ENCODE measurements at places on chromosomes 16 and 17.

DNA sequence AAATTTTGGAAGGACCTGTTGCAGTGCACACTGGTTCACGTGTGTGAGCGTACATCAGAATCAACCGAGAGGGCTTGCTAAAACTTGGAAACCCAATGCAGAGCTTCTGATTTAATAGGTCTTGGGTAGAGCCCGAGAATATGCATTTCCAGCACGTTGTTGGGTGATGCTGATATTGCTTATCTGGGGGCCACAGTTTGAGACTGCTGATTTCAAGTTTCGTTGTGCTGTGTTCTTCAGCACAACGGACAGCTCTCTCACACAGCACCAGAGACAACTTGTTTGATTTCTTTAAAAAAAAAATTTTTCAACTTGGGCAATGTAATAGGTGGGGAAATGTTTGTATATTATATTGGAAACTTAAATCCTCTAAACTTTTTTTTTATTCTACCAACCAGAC lies 9.4 kb downstream of the OR4D2 start:
- no peak for DNase-seq

DNA sequence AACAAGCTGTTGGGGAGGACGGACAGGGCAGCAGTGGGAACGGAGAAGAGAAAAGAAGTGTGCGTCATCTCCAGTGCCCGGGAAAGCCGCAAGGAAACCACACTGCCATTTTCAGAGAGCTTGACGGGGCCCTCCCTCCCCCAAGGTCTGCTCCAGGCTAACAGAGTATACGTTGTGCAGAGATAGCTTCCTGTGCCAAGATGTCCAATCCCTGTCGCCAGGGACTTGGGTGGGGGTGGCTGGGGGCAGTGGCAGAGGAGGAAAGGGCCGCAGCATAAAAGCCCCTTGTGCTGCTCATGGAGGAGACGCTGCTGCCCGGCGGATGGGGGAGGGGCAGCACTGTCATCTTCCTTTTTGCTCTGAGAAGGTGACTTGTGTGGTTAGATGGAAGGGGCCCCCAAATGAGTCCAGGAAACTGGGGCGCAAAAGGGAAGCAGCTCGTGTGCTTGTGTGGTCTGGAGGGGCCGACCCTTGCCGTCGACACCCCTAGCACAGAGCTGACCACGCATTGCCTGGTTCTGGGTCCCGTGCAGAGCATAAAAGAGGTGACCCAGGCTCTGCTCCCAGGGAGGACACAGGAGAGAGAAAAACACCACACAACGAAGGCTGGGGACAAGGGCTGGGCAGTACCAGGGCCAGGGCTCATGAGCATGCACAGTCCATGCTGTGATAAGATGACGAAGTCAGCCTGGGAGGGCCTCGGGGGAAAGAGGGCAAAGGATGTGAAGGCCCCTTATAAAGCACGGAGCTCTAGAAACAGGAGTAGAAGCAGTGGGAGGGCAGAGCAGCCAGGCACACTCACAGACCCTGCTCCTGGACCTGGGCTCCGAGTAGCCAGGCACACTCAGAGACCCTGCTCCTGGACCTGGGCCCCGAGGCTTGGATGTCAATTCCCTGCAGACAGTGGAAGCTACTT lies 372.7 kb downstream of the SLC39A11 start:
- no peak for DNase-seq

DNA sequence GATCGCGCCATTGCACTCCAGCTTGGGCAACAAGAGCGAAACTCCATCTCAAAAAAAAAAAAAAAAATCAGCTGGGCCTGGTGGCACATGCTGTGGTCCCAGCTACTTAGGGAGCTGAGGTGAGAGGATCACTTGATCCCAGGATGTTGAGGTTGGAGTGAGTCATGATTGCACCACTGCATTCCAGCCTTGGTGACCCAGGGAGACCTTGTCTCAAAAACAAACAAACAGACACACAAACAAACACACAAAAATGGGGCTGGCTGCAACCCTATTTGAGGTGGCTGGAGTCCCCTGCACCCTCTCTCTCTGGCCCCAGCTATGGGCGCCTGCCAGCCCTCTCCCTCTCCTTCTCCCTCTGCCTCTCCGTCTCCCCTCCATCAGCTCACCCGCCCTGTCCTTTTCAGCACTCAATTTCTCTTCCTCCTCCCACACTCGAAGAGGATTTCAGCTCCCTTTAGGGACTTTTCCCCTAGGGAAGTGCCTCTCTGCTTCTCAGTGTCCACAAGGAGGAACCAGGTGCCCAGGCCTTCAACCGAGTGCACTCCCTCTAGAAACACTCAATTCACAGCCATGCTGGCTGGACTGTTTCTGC lies 17.5 kb upstream of the TFAP4 start:
- no peak for DNase-seq

DNA sequence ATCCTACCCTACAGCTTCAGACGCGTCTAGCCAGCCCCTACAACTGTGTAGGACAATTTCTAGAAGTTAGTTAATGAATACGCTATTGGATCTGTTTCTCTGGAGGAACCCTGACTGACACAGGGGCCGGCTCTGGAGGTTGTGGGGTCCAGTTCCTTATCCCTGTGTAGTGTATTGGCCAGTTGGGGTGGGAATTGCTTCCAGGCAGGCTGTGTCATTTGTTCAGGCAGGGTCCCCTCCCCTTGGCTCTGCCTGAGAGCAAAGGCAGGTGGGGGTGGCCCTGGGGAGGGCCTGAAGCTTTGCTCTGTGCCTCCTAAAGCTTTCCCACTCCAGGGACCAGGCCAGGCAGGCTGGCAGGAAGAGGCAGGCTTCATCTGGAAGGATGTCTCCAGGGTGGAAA lies 11.7 kb upstream of the CETP start:
- DNase-seq, result no peak

- no peak for DNase-seq
Measured at GRCh38 chr16:22923491-22923890, 109.5 kb downstream of the HS3ST2 start.

GRCh38 chr16:80298676-80299075 lies 242.1 kb upstream of the DYNLRB2 start:
- no peak for DNase-seq

DNA sequence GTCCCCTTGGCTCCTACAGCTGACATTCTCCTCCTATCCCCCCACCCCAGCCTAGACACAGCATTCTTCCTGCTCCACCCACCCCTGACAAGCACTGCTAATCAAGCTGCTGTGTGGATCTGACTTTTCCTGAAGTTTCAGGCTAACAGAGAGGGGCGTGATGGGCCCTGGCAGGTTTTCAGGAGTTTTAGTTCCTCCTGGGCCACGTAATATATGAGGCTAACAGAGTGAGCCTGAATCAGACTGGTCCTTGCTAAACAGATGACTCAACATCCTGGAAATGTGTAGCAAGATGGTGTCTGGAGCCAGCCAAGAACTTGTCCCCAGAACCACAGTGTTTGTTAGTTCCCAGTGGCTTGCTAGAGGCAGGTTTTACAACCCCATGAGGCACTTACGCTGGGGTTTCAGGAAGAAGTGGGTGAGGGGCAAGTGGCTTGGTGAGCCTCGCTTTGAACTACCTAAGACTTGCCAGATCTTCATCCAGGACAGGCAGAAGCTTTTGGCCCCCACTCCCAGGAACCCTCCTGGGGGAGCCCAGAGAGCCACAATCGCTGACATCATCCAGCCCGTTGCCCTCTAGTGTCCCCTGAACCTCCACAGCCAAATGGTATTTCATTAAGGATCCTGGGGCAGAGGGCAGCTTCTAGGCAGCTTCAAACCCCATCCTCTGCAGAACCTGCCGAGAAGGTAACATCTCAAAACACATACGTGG lies 15.9 kb downstream of the TMEM92 start:
- no peak for DNase-seq

DNA sequence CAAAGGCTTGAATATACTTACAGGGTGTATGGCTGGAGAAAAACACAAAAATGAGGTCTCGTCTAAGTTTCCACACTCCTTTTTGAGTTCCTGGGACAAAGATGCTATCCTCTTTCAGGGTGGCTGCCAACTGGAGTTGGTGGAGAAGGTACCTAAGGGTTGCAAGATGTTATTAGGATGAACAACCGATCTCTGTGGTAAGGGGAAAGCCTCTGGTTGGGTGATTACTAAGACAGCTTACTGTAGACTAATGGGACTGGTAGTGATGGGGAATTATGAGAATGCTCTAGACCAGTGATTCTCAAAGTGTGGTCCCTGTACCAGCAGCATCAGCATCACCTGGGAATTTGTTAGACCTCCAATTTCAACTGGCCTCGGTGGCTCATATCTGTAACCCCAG lies 6.0 kb downstream of the ADAT1 start:
- no peak for DNase-seq

GRCh38 chr16:31409433-31409832 lies 16.3 kb downstream of the ITGAD start:
- no peak for DNase-seq

DNA sequence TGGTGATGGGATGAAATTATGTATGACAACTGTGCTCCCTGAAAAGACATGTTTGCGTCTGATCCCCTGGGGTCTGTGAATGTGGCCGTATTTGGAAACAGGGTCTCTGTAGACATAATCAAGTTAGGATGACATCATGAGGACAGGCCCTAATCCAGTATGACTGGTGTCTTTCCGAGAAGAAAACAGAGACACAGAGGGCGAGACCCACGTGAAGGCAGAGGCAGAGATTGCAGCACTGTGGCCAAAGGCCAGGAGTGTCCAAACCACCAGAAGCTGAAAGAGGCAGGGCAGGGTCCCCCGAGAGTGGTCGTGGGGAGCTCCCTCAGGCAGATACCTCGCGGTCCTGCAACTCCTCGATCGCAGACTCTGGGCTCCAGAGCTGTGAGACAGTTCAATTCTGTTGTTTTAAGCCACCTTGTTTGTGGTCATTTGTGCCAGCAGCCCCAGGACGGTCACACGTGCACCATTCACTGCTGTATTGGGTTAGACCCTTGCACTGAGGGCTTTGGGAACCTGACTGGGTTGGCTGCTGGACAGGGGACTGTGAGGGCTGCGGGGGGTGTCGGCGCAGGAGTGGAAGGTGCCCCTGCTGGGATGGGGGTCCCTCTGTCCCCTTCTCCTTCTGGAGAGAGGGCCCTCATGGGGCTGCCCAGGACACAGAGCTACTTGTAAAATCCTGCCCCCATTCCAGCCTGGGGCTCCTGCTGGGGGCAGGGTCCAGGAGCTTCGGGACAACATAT lies 27.7 kb downstream of the METRNL start:
- no peak for DNase-seq

- no peak for DNase-seq
Measured at GRCh38 chr16:54174201-54174600, 112.4 kb downstream of the IRX3 start.

DNA sequence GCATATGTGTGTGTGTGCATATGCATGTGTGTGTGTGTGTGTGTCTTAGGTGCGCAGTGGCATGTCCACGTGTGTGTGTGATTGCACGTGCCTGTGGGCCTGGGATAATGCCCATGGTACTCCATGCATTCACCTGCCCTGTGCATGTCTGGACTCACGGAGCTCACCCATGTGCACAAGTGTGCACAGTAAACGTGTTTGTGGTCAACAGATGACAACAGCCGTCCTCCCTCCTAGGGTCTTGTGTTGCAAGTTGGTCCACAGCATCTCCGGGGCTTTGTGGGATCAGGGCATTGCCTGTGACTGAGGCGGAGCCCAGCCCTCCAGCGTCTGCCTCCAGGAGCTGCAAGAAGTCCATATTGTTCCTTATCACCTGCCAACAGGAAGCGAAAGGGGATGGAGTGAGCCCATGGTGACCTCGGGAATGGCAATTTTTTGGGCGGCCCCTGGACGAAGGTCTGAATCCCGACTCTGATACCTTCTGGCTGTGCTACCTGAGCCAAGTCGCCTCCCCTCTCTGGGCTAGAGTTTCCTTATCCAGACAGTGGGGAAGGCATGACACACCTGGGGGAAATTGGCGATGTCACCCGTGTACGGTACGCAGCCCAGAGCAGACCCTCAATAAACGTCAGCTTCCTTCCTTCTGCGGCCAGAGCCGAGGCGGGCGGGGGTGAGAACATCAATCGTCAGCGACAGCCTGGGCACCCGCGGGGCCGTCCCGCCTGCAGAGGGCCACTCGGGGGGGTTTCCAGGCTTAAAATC lies 47.6 kb downstream of the IL21R start:
- no peak for DNase-seq

DNA sequence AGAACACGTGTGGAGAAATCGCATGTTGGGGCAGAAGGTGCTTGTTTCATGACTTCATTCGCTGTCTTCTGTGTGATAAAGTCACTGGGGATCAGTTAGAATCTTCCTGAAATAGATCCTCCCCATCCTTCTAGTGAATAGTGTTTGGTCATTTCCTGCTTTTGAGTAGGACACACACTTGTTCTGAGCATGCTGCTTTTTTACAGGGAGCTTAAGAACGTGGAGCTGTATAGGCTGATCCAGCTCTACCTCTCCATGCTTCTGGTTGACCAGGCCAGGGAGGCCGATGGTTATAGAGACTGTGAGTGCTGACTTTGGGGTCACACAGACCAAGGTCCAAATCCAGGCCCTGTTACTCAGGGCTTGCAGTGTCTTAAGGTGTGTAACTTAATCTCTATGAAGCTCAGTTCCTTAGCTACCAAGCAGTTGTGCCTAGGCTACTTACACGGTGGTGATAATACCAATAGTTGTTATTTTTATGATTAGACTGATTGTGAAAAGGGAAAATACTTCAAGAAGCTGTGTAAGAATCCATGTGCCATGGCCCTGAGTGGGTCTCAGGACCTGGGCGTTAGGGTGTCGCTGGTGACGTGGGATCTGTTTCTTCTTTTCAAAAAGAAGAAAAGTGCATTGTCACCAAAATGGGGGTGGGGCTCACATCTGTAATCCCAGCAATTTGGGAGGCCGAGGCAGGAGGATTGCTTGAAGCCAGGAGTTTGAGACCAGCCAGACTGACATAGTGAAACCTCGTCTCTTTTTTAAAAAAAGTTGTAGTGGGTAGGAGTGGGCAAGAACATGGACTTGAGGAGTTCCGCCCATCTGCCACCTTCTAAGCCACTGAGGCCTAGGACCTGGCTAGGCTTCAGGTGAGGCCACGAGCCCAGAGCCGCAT lies 64.1 kb upstream of the LGALS9 start:
- no peak for DNase-seq

DNA sequence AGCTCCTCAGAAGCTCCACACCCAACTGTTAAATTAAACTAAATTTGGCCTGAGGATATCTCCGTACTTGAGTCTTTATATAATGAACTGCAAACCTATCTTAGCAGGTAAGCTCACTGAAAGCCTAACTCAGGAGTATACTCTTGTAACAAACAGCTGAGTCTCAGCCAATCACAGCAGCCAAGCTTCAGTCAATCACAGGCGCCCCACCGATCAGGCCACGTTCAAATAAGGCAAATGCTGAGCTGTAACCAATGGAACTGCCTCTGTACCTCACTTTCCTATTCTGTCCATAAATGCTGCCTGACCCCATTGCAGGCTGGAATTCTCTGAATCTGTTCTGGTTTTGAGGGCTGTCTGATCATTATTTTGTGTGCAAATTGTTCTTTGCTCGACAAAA lies 93.0 kb upstream of the CES5A start:
- DNase-seq, result no peak

Measured in NCI-H345 (cell line).